Activated naive CD4-positive, alpha-beta T cell treated with anti-CD3 and anti-CD28 coated beads, Interleukin-2, amount 50 U/mL, for 72 hours (primary cell): ENCODE measurements at places on chromosomes 4 and X. TPM values are rescaled to one million over a fixed set of nuclear protein-coding genes. Genes with fewer than 3 reads are reported as not detected.

The DCX gene
- total RNA-seq, result not detected

The TEX13C gene
- total RNA-seq, result not detected

The FRMD7 gene
- not detected for total RNA-seq

The KDR gene
- not detected for total RNA-seq

The AIMP1 gene
- 53.6 TPM for total RNA-seq

The SLC25A14 gene
- total RNA-seq, result 15.5 TPM

The DCAF8L2 gene
- total RNA-seq, result not detected

The PNCK gene
- 1.0 TPM for total RNA-seq

The TLR10 gene
- not detected for total RNA-seq

The DRD5 gene
- total RNA-seq, result not detected

The MAGEA1 gene
- total RNA-seq, result not detected

The TDO2 gene
- not detected for total RNA-seq

The RPS6KA6 gene
- 0.07 TPM for total RNA-seq

The CYTL1 gene
- not detected for total RNA-seq

The ZNF157 gene
- 1.0 TPM for total RNA-seq

The IRAK1 gene
- total RNA-seq, result 104 TPM

The PWWP3B gene
- not detected for total RNA-seq

The ZAR1 gene
- total RNA-seq, result not detected

The MTNR1A gene
- not detected for total RNA-seq

The FMR1 gene
- 41.9 TPM for total RNA-seq

The SFRP2 gene
- total RNA-seq, result not detected

The NPY2R gene
- total RNA-seq, result not detected

The RNF150 gene
- 0.08 TPM for total RNA-seq
